Caco-2 (cell line): ENCODE measurements at places on chromosomes 12 and 14.
A peak's percentile ranks its signal among the peaks of the same experiment; 100 is the strongest.

DNA sequence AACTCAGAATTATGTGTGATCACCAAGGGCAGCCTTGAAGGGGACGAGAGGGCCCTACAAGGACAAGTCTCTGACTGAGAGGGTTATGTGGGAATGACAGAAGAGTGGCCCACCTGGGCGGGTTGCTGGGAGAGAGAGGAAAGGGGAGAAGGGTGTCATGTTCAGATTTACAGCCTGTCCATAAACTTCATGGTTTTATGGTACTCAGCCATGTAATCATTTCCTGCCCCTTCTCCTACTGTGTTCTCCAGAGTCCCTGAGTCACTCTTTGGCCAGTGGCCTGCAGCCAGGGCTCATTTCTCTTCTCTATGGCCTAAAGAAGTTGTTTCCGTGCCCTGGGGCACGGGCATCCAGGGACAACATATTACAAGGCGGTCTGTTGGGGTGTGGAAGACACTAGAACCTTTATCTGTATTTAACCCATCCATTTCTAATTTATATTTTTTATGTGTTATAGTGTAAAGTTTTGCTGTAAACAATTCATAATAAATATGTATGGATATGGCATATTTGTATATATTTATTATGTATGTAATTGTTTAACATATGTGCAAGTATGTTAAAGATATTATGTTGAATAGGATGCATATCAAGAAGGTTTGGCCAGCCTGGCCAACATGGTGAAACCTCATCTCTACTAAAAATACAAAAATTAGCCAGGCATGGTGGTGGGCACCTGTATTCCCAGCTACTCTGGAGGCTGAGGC, 26.9 kb downstream of the DDX47 start:
- peak; percentile 33 for DNase-seq

- DNase-seq, result no peak
Observed at GRCh38 chr12:72586456-72586855, 314.3 kb downstream of the TRHDE start.

- DNase-seq, result no peak
Observed at GRCh38 chr14:61121355-61121787, 140.3 kb downstream of the SLC38A6 start.

DNA sequence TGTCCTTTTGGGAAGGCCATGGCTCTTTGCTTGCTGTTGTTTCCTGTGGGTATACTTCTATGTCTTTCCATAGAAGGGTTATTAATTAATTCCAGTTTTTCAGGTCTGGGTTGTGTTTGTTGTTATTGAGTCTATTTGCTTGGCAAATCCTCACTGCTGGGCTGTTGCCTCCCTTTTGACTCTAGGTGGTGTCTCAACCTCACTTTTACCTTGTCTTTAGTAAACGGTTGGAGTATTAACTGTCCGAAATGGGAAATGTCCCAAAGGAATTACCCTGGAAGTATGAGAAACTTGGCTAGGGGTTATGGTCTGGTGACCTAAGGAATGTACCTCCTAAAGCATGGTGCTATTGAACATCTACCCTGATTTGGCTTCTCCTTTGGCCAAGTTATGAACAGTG, 16.7 kb downstream of the PRH1 start:
- DNase-seq, result no peak

- DNase-seq, result peak; percentile 87
Observed at GRCh38 chr12:50082644-50083043, 2.5 kb upstream of the SMARCD1 start.

DNA sequence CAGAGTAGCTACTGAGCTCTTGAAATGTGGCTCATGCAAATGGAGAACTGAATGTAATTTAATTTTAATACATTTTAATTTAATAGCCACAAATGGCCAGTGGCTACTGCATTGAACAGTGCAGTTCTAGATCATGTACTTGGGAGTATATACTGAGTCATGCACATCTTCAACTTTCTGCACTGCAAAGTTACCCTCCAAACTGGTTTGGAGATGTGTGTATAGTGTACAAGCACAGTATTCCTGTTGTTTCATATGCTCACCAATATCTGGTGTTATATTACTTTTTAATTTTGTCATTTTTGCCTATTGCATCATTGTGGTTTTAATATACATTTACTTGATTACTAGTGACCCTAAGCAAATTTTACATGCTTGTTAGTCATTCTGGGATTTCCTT, 372.8 kb downstream of the NELL2 start:
- no peak for DNase-seq

GRCh38 chr12:34390171-34390841, 368.0 kb downstream of the ALG10 start:
- DNase-seq, result no peak
